OCI-LY7 (cell line): ENCODE measurements at places on chromosomes 13 and 19. TPM values are rescaled to one million over a fixed set of nuclear protein-coding genes. Genes with fewer than 3 reads are reported as not detected.
A peak's percentile ranks its signal among the peaks of the same experiment; 100 is the strongest.

LILRA5 gene
- not detected in 2 replicates for total RNA-seq

- DNase-seq, result no peak
Measured at GRCh38 chr13:59633290-59633689, 530.4 kb downstream of the DIAPH3 start.

- DNase-seq, result no peak
Measured at GRCh38 chr19:44604241-44604640, 9.1 kb upstream of the IGSF23 start.

DNA sequence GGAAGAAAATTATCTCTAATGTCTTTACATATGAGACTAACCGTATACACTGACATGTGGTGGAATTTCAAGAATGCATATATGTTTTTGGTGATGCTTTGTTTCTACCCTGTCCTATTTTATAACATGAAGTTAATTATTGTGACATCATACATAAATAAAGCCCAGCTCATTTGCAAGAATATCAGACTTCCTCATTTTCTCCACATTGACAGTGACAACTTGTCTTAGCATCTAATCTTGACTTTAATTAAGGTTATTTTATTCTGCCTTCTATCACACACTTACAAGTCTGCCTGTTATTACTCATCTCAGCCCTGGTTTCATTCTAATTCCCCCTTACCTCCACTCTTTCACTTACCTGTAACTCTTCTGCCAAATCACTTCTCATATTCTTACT lies 140.6 kb upstream of the STARD13 start:
- DNase-seq, result no peak

ZNF90 gene
- 27.0 and 27.6 TPM in 2 replicates for total RNA-seq

RAB20 gene
- total RNA-seq, result not detected in 2 replicates

- no peak for DNase-seq
Measured at GRCh38 chr13:100394005-100394695, 194.4 kb downstream of the GGACT start.

FBL gene
- total RNA-seq, result 365 and 376 TPM in 2 replicates

DNA sequence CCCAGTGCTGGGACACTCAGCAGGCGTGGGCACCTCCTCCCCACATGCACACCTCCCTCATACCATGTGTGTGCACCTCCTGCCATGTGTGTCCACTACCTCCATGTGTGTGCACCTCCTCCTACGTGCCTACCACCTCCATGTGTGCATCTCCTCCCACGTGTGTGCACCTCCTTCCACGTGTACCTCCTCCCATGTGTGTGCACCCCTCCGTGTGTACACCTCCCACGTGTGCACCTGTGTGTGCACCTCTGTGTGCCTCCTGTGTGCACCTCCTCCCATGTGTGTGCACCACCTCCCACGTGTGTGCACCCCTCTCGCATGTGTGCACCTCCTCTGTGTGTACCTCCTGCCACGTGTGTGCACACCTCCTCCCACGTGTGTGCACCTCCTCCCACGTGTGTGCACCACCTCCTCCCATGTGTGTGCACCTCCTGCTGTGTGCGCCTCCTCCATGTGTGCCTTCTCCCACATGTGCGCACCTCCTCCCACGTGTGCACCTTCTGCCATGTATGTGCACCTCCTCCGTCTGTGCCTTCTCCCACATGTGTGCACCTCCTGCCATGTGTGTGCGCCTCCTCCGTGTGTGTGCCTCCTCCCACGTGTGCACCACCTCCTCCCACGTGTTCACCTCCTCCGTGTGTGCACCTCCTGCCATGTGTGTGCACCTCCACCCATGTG lies 6.1 kb upstream of the C13orf46 start:
- DNase-seq, result no peak

DNA sequence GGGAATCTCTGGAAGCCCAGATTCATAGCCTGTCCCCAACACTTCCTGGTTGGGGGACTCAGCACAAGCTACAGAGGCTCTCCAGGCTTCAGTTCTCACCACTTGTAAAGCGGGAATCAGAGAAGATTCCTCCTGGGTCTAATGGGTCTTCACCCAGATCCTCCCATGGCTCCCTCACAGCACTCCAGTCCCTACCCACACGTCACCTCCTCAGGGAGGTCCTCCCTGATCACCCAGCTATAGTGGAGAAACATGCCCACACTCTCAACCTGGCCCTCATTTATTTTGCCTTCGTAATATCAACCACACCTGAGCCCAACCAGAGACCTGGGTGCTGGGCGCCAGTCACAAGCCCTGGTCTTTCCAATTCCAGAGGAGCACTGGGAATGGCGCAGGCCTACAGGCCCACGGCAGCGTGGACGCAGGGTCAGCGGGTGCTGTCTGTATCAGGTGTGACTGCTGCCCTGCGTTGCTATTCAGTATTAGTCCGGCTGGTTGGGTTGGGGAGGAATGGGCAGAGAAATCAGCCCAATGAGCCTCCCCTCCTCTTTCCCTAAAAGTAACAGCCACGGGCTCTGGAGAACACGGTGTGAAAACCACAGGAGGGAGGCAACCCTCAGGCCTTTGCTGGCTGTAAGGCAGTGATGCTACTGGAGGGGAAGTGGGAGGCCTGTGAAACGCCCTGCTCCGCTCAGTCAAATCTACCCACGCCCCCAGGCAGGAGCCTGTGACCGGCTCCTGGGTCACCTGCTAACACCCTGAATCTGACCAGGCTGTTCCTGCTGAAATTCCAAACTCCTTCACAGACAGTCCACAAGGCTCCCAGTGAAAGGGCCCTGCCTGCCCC lies 5.2 kb downstream of the AKT2 start:
- peak; percentile 37 for DNase-seq

DNA sequence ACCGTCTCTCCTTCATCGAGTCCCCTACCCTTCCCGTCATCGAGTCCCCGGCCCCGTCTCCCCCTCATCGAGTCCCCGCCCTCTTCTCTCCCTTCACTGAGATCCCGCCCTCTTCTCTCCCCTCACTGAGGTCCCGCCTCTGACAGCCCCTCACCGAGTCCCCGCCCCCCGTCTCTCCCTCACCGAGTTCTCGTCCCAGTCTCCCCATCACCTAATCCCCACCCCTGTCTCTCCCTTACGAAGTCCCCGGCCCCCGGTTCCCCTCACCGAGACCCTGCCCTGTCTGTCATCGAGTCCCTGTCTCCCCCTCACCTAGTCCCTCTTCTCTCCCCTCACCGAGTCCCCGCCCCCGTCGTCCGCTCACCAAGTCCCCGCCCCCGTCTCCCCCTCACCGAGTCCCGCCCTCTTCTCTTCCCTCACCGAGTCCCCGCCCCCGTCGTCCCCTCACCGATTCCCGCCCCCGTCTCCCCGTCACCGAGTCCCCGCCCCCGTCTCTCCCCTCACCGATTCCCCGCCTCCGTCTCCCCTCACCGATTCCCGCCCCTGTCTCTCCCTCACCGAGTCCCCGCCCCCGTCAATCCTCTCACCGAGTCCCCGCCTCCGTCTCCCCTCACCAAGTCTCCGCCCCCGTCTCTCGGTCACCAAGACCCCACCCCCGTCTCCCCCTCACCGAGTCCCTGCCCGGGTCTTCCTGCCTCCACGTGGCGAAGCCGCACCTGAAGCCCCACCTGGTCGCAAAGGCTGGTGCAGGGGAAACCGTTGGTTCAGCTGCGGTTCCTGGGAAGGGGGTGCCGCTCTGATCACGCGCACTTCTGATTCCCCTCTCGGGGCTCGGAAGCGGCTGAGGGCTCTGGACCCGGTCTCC lies 23.9 kb upstream of the ZNF846 start:
- peak; percentile 94 for DNase-seq

- no peak for DNase-seq
Measured at GRCh38 chr13:47168066-47168465, 271.2 kb upstream of the HTR2A start.

GRCh38 chr19:15562861-15563260 lies 52.2 kb upstream of the CYP4F8 start:
- no peak for DNase-seq
